ENCODE measurements at places on chromosomes 2 and 18. TPM values are rescaled to one million over a fixed set of nuclear protein-coding genes. Genes with fewer than 3 reads are reported as not detected.

DNA sequence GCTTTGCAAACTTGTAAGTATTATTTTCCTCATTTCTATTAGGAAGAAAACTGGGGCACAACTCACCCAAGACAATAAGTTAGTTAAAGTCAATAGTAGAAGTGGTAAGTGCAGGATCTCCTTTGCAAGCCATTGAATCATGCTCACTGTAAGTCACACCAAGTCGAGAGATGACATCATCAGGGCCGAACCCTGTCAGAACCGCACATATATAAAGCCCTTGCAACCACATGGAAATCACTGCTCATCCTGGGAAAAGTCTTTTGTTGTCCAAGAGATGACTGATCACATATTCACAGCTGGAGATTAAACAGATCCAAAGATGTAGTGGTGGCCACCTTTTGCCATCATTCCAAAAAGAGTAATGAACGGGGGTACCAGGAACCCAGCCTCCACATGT, 484.8 kb upstream of the ID2 start:
- peaks cover 26% of the 10 kb centered on the region for H3K27me3 ChIP-seq
- DNase-seq, result no peak
- no peak overlapping the region for H3K27ac ChIP-seq
- no peak overlapping the region for H3K4me3 ChIP-seq
- peaks cover 11% of the 10 kb centered on the region for H3K4me1 ChIP-seq

GRCh38 chr2:178383718-178384117, 67.3 kb downstream of the PRKRA start:
- H3K4me1 ChIP-seq, result peaks cover 7% of the 10 kb centered on the region
- no peak overlapping the region for H3K27ac ChIP-seq
- H3K27me3 ChIP-seq, result no peaks in the 10 kb centered on the region
- H3K4me3 ChIP-seq, result no peak overlapping the region
- H3K36me3 ChIP-seq, result no peaks in the 10 kb centered on the region

DNA sequence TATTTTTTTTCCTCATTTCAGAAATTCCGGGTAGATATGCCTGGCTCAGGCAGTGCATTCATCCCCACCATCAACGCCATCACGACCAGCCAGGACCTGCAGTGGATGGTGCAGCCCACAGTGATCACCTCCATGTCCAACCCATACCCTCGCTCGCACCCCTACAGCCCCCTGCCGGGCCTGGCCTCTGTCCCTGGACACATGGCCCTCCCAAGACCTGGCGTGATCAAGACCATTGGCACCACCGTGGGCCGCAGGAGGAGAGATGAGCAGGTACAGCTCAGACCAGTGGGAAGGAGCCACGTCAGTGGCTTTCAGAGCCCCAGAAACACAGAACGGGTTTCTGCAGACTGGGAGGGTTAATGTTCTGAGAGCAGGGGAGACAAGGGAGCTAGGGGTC, 11.4 kb downstream of the FOSL2 start:
- H3K4me1 ChIP-seq, result peaks cover 75% of the 10 kb centered on the region
- no peak for DNase-seq
- H3K27me3 ChIP-seq, result no peaks in the 10 kb centered on the region
- no peak overlapping the region for H3K4me3 ChIP-seq
- H3K27ac ChIP-seq, result peak overlapping the region; percentile 66
- H3K36me3 ChIP-seq, result peaks cover 24% of the 10 kb centered on the region

DNA sequence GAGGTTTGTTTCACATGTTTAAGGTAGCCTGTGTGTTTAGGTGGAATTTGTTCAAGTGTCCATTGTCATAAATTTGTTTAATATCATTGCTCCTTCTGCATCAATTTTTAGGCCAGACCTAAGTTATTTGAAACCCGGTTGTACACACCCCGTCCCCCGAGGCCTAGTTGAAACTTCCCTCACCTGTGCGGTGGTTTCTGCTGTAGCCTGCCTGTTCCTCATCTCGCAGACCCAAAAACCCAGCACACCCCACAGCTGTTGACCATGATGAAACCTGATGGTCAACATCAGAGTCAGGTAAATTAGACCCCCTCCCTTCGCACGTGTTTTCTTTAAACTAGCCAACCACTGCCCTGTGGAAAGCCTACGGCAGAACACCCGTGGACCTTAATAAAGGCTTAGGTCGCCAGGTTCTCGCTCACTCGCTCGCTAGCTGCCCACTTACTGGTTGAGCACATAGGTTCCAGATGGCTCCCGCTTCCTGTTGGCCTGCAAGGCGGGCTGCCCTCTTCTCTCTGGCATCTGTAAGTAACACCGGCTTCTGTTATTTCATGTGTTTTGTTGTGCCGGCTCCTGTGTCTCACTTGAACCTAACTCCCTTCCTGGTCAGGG, 64.4 kb downstream of the EML6 start:
- H3K27ac ChIP-seq, result no peak overlapping the region
- no peaks in the 10 kb centered on the region for H3K27me3 ChIP-seq
- no peak for DNase-seq
- no peak overlapping the region for H3K4me3 ChIP-seq

- no peak overlapping the region for H3K27ac ChIP-seq
- no peak for DNase-seq
- no peak overlapping the region for H3K4me3 ChIP-seq
- no peaks in the 10 kb centered on the region for H3K4me1 ChIP-seq
- H3K36me3 ChIP-seq, result no peaks in the 10 kb centered on the region
Observed at GRCh38 chr2:166417669-166418068, 41.9 kb upstream of the SCN9A start.

DNA sequence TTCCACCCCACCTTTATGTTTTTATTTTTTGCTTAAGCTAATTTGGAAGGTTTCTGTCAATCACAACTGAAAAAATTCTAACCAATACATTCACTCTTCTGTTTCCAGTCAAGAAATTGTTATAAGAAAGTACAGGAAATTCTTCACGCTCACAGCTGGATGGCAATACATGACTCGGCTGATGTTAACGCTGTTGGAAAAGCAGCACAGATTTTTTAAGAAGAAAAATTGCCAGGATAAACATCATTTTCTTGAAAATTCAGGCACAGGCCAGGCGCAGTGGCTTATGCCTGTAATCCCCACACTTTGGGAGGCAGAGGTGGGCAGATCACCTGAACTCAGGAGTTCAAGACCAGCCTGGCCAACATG, 46.1 kb downstream of the STPG4 start:
- H3K27ac ChIP-seq, result no peak overlapping the region
- H3K4me3 ChIP-seq, result no peak overlapping the region
- no peak for DNase-seq
- no peaks in the 10 kb centered on the region for H3K36me3 ChIP-seq
- no peaks in the 10 kb centered on the region for H3K4me1 ChIP-seq

- peaks cover 6% of the 10 kb centered on the region for H3K27me3 ChIP-seq
- H3K4me3 ChIP-seq, result no peak overlapping the region
Observed at GRCh38 chr2:29776406-29776805, 145.0 kb downstream of the ALK start.

DNA sequence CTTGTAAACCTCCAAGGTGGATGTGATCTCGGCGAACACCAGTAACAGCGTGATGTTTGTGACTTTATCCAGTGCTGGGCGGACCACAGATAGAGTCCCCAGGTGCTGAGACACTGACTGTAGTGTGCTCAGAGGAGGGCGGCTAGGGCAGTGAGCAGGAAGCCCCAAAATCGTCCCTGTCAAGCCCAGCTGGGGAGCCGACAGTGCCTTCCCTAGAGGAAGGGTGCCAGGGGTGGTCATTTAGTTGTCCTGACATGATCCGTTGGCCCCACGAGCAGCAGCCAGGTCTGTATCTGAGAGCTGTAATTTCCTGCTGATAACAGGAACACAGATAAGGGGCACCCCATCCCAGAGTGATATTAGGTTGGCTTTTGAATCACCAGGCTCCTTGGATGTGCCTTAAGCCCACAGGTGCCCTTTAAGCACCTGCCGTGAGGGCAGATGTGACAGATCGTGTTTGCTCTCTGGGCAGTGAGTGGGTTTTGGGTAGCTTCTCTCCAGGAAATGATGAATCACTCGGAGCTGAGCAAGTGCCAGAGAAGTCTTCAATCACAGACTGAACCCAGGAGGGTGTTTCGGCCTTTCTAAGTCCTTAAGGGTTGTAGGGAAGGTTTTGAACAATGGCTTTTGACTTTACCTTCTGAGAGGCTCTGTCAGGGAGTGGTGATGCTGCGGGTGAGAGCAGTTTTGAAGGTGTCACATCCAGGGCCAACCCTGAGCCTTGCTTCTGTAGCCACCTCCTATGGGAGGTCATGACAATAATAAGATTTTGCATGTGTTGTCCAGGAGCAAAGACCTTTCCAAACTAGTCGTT, 7.7 kb downstream of the LPIN1 start:
- peak overlapping the region; percentile 87 for H3K4me3 ChIP-seq
- peak overlapping the region; percentile 84 for H3K27ac ChIP-seq
- DNase-seq, result peak; percentile 82
- no peaks in the 10 kb centered on the region for H3K27me3 ChIP-seq
- H3K36me3 ChIP-seq, result no peaks in the 10 kb centered on the region

DNA sequence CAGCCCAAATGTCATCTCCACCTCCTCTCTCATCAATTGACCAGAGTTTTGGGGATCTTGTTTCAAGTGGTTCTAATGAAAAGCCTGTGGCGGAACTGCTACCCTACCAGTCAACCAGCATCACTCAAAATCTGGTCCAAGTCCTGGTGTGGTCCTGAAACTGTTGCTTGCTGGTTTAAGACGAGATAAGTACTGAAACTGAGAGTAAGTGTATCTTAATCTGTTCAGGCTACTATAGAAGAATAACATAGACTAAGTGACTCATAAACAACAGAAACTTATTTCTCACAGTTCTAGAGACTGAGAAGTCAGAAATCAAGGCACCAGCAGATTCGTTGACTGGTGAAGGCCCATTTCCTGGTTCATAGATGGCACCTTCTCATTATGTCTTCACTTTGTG, 879 bp upstream of the GALNT5 start:
- peak; percentile 59 for DNase-seq
- H3K27me3 ChIP-seq, result peaks cover 48% of the 10 kb centered on the region
- peak overlapping the region; percentile 41 for H3K27ac ChIP-seq
- no peaks in the 10 kb centered on the region for H3K36me3 ChIP-seq

- H3K4me1 ChIP-seq, result peaks cover 5% of the 10 kb centered on the region
- H3K36me3 ChIP-seq, result peaks cover 7% of the 10 kb centered on the region
- no peak for DNase-seq
- H3K27me3 ChIP-seq, result no peaks in the 10 kb centered on the region
- H3K27ac ChIP-seq, result no peak overlapping the region
Observed at GRCh38 chr2:98565941-98566340, 42.4 kb downstream of the COA5 start.

DNA sequence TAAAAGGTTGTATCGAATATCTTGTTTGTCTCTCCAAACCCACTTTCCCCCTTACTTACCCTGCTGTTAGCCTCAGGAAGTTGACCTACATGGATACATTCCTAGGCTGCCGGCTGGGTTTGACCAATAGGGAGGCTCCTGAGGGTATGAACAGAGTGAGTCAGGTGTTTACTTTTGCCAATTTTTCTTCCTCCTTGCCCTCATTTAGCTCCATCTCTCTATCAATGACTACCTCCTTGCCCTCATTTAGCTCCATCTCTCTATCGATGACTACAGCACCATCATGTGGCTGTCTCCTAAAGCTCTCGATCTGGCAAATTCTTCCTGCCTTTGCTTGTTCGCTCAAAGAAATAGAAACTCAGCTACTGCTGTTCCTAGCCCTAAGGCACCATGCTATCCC, 571.9 kb upstream of the CRIM1 start:
- no peak overlapping the region for H3K4me3 ChIP-seq
- H3K27me3 ChIP-seq, result no peaks in the 10 kb centered on the region
- H3K27ac ChIP-seq, result no peak overlapping the region
- no peaks in the 10 kb centered on the region for H3K36me3 ChIP-seq

- H3K27me3 ChIP-seq, result peaks cover 6% of the 10 kb centered on the region
- no peak overlapping the region for H3K4me3 ChIP-seq
- no peaks in the 10 kb centered on the region for H3K4me1 ChIP-seq
Observed at GRCh38 chr2:114119862-114120261, 230.0 kb downstream of the ACTR3 start.

GRCh38 chr18:58758046-58758445, 86.8 kb downstream of the MALT1 start:
- no peaks in the 10 kb centered on the region for H3K36me3 ChIP-seq
- H3K27ac ChIP-seq, result no peak overlapping the region
- no peak for DNase-seq
- no peak overlapping the region for H3K4me3 ChIP-seq
- H3K27me3 ChIP-seq, result peaks cover 18% of the 10 kb centered on the region

DNA sequence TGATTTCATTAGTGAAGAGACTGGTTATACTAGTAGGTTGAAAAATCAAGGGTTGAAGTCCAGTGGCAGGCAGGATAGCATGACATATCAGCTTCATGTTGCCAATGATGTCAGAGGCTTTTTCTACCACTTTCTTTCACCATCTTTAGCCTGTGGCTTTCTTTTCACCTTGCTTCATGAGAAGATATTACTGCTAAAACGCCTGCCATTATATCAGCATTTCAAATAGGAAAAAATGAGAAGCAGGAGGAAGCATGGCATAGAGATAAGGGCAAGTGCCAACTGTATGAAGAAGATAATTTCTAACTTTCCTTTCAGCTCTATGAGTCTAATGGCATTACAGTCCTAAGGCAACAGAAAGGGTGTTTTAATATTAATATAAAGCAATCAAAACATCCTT, 270.2 kb upstream of the SYT4 start:
- no peaks in the 10 kb centered on the region for H3K36me3 ChIP-seq
- no peak for DNase-seq
- H3K4me1 ChIP-seq, result no peaks in the 10 kb centered on the region
- H3K27ac ChIP-seq, result no peak overlapping the region
- no peak overlapping the region for H3K4me3 ChIP-seq
- H3K27me3 ChIP-seq, result no peaks in the 10 kb centered on the region

DTNA gene
- 0.56 TPM for total RNA-seq

All from activated T-cell treated with anti-CD3 and anti-CD28 coated beads, Interleukin-2, amount 50 U/mL, for 72 hours (primary cell).